Right lung (tissue), 10 donors: ENCODE measurements at places on chromosomes 2 and 18.
A peak's percentile ranks its signal among the peaks of the same experiment; 100 is the strongest.

DNA sequence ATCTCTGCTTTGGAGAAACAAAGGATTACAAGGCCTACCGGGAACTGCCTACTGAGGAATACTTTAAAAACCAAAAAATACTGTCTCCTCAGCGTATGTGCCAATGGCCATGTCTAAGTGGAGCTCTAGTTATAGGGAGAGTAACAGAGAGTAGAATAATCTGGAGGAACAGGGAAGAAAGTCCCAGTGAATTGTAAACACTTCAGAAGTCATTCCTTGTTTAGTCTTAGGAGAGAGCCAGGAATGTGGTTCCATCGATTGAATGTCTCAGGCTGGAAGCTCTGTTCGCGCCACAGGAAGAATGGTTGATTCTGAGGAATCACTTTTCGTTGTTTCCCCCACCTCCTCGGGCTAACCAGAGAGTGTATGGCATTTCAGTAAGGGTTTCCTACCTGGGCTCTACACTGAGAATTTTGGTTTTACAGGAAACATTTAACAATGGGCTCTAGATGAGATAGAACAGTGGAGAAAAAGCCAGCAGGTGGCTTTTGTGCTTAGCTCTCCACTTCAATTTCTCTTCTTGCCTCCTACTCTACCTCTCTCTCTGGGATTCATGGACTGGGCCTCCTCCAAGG lies 88.7 kb downstream of the ACVR1 start:
- no peak for DNase-seq

- DNase-seq: no peak
Observed at GRCh38 chr2:24831221-24832072, 38.2 kb downstream of the CENPO start.

DNA sequence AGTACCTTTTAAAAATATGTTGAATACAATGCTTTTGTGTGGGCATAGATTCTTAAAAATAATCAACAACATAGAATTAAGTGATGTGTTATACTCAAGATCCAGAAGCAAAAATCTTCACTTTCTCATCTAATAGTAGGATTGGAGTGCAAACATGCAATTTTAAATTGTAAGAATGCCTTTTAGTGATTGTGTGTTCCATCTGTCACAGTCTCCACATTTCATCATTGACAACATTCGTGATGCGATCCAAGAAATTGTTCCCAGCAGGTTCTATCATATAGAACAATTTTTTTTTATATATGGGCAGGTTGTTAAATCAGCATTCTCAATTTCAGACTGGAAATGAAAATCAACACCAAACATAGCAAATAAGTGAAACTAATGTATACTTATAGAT lies 1671.8 kb upstream of the SLC39A10 start:
- no peak for DNase-seq

GRCh38 chr2:3377279-3377611 lies 373 bp downstream of the EIPR1 start:
- DNase-seq: peak; percentile 20

DNA sequence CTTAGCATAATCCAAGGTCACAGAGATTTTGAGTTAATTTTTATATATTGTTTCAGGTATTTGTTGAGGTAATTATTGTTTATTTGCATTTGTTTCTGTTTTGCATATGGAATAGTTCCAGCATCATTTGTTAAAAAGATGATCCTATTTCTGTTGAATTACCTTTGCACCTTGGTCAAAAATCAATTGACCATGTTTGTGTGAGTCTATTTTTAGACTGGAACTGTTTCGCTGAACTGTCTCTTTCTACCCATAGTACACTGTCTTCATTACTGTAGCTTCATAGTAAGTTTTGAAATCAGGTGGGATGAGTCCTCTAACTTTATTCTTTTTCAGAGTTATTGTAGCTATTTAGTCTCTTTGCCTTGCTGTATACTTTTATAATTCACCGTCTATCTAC lies 28.9 kb upstream of the RAMP1 start:
- no peak for DNase-seq

DNA sequence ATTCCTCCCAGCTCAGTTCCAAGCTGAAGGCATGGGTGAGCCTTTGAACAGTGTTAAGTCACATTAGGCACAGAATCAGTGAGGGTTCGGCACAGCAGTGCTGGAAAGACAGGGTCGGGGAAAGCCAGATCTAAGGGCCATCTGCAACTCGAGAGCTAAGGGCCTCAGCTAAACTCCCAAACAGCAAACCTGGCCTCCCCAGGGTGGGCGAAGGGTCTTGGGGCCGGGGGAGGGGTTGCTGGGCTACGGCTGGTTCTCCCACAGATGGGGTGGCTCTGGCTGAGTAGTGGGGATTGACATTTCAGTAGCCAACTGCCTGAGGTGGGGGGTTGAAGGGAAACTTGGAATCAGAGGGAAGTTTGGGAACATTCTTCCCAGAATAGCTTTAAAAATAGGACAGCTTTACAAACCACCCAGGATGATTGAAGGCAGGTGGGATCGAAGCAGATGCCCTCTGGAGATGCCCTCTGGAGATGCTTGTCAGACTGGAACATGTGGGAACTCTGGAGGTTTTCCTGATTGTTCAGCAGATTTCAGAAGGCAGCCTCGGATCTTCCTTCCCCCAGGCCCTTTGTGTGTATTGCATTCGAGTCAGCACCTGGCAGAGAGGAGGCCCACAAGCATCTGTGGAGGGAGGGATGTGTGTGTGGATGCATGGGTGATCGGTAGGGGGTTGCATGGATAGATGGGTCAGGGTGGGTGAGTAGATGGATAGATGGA lies 156.4 kb downstream of the SMAD7 start:
- DNase-seq: no peak

- no peak for DNase-seq
Observed at GRCh38 chr2:61439241-61440002, 31.5 kb downstream of the USP34 start.

GRCh38 chr2:69781321-69782248 lies 39.7 kb downstream of the ANXA4 start:
- DNase-seq: no peak

GRCh38 chr18:59921384-59921891 lies 21.6 kb downstream of the PMAIP1 start:
- DNase-seq: no peak

DNA sequence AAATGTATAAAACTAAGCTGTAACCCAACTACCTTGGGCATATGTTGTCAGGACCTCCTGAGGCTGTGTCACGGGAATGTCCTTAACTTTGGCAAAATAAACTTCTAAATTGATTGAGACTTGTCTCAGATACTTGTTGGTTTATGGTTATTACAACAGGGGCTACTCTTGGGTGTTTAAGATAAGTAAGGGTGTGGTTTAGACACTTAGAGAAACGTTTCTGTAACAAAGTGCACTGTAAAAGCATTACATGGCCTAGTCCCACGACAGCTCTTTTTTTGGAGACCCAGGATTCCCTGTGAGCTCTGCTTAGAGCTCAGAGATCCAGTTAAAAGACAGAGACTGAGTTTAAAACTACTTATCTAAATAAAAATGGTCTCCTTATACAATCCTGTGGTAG lies 32.3 kb upstream of the LIPG start:
- no peak for DNase-seq

DNA sequence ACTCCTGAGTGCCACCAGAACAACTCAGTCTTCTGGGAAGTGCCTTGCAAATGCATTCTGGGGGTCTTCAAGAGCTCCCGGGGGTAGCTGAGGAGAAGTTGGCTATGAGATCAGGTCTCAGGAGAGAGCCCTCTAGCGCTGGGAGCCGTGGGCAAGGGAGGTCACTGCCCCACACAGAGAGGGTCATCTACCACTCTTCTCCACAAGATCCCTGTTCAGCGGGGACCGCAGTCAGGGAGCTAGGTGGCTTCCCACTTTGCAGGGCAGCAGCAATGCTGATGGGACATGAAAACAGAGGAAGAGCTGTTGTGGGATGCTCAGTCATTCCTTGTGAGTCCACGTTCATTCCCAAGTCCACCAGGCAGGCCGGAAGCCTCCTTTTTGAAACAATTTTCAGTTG lies 66.6 kb downstream of the ACKR3 start:
- no peak for DNase-seq

- DNase-seq: no peak
Observed at GRCh38 chr2:234414596-234414995, 82.3 kb downstream of the ARL4C start.

DNA sequence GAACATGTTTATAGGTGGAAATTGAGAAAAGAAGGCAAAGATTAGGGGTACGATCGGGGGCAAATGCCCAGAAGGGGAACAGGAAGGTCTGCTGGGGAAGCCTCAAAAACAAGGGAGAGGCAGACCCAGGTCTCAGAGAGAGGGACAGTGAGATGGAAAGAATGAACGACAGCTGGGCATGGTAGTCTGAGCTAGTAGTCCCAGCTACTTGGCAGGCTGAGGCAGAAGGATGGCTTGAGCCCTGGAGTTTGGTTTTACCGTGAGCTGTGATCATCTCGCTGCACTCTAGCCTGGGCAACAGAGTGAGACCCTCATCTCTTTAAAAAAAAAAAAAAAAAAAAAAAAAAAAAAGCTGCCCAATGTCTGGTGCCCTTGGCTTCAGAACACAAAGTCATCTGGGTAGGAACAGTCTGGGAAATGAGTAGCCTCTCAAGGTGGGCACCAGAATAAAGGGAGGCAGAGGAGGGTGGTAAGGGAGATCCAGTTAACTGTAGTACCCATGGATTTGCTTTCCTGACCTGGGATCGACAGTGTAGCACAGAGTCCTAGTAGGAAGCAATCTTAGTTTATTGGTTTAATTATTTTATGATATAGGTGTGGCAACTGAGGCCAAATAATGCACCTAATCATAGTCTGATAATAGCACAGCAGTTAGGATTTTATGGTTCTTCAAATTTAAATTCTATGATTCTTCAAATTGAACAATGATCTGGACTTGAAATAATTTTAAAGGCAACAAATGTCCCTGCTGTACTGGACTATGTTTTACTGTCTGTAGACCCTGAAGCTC lies 3.5 kb downstream of the RRM2 start:
- DNase-seq: no peak
